Stomach (tissue), 19 donors: ENCODE measurements at places on chromosomes 1 and 21. TPM values are rescaled to one million over a fixed set of nuclear protein-coding genes. Genes with fewer than 3 reads are reported as not detected.

The SLAMF7 gene
- 2.0 TPM for total RNA-seq

The HSD11B1 gene
- total RNA-seq, result not detected

The AADACL4 gene
- total RNA-seq, result not detected

The ACTA1 gene
- 0.58 TPM for total RNA-seq

The UBE2U gene
- not detected for total RNA-seq

The HHIPL2 gene
- not detected for total RNA-seq

The MFN2 gene
- total RNA-seq, result 68.0 TPM

The CD1C gene
- total RNA-seq, result 2.8 TPM

The RASAL2 gene
- total RNA-seq, result 23.1 TPM

The FAM43B gene
- not detected for total RNA-seq

The PLXNA2 gene
- total RNA-seq, result 185 TPM

The ATP1A2 gene
- 7.0 TPM for total RNA-seq

The BRDT gene
- total RNA-seq, result not detected

The PLPPR4 gene
- total RNA-seq, result not detected

GRCh38 chr1:185578293-185578692, 155.9 kb upstream of the HMCN1 start:
- no peak for DNase-seq

DNA sequence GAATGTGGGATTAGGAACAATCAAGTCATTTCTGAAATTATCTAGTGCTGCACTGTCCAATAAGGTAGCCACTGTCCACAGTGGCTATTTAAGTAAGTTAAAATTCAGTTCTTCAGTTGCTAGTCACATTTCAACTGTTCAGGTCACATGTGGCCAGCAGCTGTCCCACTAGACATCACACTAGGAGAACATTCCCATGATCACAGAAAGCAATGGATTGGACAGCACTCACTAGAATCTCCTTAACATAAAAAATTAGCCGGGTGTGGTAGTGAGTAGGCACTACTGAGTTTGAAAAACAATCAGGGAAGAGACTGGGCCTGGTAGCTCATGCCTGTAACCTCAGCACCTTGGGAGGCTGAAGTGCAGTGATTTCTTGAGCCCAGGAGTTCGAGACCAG, 33.6 kb downstream of the NUP133 start:
- DNase-seq, result no peak

- DNase-seq, result peak; percentile 40
Observed at GRCh38 chr1:170215072-170215885, 69.5 kb downstream of the NTMT2 start.

- DNase-seq, result no peak
Observed at GRCh38 chr21:35791541-35792325, 268.6 kb downstream of the SETD4 start.

DNA sequence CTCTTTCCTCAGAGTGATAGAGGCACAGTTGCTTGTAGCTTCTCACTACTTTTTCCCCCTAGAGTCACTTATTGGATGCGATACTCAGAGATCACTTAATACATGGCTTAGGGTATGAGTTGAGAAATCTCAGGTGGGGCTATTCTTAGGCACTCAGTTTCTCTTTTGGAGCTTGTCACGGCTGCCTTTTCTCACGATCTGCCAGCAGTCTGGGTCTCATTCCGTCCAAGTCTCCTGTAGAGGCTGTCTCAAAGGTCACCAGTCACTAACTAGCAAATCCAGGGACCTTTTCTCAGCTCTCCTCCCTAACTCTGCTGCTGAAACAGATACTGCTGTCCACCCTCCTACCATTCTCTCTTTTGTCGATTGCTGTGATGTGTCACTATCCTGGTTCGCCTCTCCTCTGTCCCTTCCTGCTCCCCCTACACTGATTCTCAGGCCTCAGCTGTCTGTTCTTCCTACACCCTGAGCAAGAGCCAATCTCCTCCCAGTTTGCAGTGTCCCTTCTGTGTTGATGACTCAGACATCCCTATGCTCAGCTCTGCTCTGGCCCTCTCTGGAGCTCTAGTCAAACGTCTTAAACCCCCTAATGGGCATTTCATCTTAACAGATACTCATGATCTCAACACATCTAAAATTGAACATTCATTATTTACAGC, 12.4 kb downstream of the ATP1A2 start:
- DNase-seq, result no peak

DNA sequence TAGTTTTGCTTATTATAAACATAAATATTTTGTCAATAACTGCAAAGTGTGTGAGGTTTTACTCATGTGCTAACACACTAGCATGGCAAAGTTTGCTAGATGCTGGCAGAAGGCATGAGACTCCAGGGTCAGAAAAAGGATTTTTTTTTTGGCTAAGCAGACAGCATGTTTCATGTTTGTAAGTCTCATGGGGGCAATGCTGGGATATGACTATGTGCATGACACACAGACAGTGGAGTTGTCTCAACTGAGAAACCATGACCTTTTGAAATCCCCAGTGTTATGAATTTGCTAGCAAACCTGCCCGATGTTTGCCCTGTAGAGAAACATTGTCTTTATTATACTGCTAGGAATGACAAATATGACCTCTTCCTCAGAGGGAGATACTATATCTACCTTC, 448.2 kb downstream of the BRINP3 start:
- DNase-seq, result no peak

DNA sequence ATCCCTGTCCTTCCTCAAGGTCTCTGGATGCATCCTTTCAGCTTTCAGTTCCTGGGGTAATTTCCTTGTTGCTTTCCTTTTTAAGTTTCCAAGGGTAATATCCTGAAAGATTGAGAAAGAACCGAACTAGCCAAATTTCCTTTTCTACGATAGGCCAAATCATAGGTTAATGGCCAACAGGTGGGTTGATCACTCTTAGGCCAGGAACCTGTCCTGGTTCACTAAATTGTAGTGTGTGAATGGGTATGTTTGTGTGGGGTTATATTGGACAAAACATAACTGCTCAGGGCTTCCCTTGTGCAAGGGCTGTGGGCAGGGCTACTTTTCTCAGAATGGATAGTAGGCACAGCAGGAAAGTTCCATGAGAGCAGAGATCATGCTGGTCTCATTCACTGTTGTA, 17.1 kb downstream of the UBE2T start:
- no peak for DNase-seq

GRCh38 chr1:29706936-29707335, 470.6 kb downstream of the PTPRU start:
- peak; percentile 75 for DNase-seq

DNA sequence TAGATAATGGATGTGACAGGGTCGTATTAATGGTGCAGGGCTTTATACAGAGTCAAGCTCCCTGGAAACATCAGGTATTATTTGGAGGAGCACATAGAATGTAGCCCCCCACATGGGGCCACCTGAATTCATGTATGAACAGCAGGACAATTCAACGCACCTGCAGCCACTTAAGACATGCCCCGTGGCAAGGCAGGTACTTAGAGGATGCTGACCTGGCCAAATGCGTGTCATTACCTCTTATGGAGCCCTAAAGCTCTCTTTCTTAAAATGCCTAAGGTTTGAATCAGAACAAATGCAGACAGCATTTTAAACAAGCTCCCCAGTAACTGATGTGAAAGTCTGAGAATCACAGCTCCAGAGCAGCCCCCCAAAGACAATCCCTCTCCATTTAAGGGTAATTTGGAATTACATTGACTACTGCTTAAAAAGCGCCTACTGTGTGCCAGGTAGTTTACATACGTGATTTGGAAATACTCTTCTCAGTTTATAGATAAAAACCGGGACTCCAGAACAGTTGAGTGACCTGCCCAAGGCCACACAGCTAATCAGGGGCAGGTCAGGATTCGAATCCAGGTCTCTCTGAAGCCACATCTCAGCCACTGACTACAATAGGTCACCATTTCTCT, 71.0 kb upstream of the KLHDC7A start:
- DNase-seq, result no peak

DNA sequence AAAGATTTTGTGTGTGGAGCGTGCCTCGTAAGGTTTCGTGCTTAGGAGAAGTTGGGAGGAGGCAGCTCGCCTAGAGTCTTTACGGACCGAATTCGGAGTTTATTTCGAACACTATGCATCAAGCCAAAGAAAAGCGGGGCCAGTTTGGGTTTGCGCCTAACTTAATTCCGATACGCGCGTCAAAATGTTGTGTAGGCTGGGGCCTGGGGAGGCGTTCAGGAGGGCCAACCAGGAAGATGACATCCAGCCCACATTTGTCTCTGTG, 6.4 kb downstream of the FOXD2 start:
- DNase-seq, result no peak

GRCh38 chr1:21909787-21910503, 27.2 kb downstream of the HSPG2 start:
- peak; percentile 92 for DNase-seq

- peak; percentile 38 for DNase-seq
Observed at GRCh38 chr1:161905269-161905884, 118.3 kb downstream of the OLFML2B start.

GRCh38 chr1:38834221-38834782, 25.3 kb downstream of the RRAGC start:
- DNase-seq, result no peak

GRCh38 chr1:11845641-11846335, 1.8 kb downstream of the NPPA start:
- no peak for DNase-seq

DNA sequence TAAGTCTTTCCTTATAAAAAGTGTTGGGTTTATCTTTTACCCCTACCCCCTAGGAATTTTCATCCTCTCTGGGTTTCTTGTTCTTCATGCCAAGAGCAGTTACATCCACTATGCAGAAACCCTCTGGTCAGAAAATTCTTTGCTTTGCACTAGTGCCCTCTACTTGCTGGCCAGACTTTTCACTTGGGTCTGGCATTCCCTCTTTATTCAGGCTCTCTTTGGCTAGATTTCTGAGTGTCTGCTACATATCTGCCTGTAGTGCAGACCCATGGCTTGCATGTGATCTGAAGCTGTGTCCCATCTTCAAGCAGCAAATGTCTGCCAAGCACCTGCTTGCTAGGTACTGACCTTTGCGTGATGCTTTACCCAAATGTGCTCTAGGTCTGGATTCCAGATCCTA, 237.0 kb downstream of the GPATCH2 start:
- no peak for DNase-seq

GRCh38 chr1:19980314-19980713, 896 bp upstream of the PLA2G2A start:
- no peak for DNase-seq

DNA sequence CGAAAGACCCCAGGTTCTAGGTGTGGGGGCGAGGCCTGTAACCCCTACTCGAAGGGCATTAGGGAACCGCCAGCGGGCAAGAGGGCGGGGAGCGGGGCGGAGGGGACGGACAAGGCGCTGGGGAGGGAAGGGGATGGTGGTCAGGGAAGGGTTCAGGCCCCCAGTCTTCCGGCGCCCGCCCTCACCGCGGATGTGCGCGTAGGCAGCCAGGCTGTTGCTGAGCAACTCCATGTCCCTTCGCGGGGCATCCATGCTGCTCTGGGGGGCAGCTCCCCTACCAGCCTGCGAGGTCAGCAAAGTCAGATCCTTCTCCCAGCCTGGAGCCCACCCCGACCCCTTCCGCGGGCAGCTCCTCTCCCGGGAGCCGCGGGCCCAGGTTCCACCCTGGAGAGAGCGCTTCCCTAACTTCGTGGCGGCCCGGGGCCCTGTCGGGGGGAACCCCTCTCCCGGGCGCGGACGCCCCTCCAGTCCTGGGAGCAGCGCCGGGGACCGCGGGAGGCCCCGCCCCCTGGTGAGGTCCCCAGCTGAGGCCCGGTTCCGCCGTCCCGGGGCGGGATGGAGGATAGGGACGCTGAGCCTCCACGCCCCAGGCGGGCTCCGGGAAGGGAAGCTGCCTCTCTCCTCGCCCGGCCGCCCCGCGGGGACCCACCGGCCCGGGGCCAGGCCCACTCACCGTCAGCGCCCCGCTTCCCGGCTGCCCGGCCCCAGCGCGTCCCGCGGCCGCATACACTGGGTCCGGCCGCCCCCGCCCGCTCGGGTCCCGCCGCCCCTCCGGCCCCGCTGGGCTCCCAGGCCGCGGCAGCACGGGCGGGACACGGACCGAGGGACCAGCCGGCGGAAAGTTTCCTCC, 434 bp downstream of the EVA1B start:
- DNase-seq, result peak; percentile 34

DNA sequence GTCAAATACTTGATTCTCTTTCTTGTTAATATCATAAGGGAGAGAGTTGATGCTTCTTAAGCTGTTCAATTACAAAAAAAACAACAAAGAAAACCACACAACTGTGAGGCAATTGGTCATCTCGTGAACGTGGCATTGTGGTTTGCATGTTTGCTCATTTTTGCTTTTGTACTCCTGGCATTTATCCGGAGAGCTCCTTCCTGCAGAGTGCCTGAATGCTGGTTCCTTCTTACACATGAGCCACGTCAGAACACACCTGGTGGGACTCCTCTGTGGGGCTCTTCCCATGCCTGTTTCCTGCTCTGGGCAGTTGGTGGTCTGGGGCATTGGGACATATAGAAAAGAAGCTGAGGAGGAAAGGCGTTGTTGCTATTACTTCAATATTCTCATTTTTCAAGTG, 25.7 kb downstream of the KCNK1 start:
- no peak for DNase-seq

DNA sequence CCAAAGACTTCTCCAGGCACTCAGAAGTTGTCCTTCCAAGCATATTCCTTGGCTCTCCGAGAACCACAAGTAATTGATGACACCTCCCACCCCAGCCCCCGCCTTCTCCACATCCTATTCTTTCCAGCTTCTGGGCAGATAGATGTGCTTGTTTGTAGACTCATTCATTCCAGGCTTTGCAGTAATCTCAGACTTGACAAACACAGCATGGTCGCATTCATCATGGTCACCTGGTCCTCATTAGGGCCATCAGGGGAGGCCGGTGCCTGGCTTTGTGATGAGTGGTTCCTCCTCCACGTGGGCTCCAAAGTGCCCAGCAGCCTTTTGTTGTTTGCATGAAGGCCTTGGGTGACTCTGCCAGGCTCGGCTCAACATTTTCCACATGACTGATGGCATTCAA, 28.5 kb upstream of the KCNE2 start:
- DNase-seq, result no peak

GRCh38 chr1:41678111-41678878, 193.8 kb upstream of the EDN2 start:
- DNase-seq, result peak; percentile 54

DNA sequence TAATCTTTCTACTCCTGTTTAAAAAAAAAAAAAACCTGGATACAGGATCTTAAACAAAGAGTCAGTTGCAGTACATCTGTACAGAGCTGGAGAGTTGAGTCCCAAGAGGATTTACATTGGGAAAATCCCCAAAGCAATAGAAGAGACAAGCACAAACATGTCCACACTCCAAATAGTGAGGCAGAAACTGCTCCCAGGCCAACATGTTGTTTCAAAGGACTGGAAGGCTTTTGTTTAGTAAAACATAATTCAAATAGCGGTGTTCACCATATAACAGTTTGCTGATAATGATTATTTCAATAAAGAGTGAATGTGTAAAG, 425.4 kb downstream of the ADGRL2 start:
- peak; percentile 35 for DNase-seq
